SK-N-SH (cell line): ENCODE measurements at places on chromosomes 1 and 21.

GRCh38 chr21:26025536-26026512 lies 144.7 kb downstream of the APP start:
- no peak for DNase-seq

- DNase-seq = no peak
Measured at GRCh38 chr1:157019457-157019856, 26.1 kb downstream of the ARHGEF11 start.

DNA sequence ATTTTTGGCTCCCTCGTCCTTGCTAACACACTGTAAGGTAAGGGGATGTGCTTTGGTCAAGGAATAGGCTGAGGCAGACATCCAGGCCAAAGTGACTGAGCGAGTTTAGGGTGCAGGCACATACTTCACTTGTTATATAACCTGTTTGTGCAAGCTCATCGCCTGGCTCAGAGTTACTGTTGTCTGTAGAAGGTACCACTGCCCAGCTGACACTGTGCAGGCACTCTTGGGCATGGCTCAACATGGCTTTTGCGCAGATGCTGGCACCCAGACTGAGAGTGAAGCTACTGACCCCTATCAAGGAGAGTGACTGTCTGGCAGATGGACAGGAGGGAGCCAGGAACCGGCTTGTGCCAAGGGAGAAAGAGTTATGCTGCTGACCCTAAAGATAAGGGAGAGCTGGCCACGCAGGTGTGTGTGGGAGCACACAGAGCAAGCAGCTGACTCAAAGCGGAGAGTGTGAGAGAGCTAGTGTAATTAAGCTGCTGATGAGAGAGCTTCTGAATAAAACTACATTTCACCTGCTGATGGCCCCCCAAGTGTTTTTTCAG lies 307.3 kb upstream of the USP24 start:
- DNase-seq = no peak

DNA sequence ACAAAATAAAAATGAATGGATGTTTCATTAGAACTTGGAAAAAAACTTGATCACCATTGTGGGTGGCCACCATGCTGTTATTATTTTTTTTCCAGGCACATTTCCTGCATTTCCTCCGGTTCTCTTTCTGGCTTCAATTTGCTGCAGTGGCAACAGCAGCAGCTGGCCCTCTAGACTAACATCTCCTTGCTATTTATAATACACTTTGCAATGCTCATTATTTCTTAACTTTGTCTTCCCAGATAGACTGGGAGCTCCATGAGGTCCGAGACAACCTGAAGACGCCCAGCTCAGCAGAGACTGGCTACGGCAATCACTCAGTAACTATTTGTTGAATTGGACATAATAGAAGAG lies 53.4 kb upstream of the ATP5PO start:
- DNase-seq = no peak

DNA sequence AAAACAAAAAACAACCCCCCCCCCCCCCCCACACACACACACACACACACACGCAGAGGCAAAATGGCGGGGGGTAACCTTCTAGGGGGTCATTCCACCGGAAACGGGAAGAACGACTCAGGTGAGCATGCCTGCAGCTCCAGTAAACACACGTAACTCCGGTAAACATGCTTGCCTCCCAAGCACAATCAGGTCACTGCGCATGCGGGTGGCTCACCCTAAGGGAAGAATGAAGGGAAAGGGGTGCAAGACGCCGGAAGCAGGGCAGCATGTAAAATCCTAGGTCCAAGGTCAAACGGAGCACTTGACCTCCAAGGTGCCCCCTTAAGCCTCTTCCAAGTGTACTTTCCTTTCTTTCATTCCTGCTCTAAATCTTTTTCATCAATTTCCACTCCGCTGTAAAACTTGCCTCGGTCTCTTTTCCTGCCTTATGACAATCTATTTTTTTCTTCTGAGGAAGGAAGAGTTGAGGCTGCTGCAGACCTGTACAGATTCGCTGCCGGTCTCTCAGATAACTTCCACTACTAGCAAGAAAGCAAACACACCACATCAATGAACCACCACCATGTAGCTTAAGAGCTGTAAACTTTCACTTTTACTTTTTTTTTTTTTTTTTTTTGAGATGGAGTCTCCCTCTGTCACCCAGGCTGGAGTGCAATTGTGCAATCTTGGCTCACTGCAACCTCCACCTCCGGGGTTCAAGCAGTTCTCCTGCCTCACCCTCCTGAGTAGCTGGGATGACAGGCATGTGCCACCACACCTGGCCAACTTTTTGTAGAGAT lies 21.0 kb upstream of the CBR3 start:
- DNase-seq = no peak

DNA sequence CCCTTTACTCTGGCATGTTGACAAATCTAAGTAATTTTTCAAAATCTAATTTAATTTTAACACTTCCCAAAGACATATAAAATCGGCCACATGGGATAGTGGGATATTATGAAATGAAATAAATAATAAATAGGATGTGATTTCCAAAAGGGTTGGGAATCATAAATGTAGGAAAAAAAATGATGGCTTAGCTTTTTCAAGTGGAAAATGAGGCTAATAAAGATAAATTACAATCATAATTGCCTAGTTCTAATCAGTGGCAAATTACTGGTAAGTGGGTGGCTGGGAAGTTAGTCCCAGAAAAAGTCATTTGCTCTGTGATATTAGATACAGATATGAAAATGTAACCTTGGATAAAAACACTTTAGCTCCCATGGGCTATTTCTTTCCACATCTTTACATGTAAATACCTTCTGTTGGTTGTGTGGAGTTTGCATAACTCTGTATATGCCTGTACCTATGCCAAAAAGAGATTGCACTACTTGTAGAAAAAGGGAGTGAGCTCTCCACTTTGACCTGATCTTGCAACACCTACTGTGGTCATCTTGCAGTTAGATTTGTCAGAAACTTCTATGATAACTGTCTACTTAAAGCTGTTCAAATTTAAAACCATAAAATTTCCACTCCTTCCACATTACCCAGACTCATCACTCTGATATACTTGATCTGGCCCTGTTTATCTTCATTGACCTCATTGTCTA lies 284.6 kb upstream of the KAZN start:
- no peak for DNase-seq

GRCh38 chr1:115286431-115287205 lies 51.4 kb downstream of the NGF start:
- DNase-seq = no peak

GRCh38 chr1:243748706-243749283 lies 101.2 kb downstream of the AKT3 start:
- DNase-seq = peak; percentile 77
